Ureter (tissue), 1 donor: ENCODE measurements at places on chromosomes 6 and 20.
A peak's percentile ranks its signal among the peaks of the same experiment; 100 is the strongest.

- no peak for DNase-seq
Observed at GRCh38 chr20:50574586-50574985, 64.4 kb downstream of the PTPN1 start.

DNA sequence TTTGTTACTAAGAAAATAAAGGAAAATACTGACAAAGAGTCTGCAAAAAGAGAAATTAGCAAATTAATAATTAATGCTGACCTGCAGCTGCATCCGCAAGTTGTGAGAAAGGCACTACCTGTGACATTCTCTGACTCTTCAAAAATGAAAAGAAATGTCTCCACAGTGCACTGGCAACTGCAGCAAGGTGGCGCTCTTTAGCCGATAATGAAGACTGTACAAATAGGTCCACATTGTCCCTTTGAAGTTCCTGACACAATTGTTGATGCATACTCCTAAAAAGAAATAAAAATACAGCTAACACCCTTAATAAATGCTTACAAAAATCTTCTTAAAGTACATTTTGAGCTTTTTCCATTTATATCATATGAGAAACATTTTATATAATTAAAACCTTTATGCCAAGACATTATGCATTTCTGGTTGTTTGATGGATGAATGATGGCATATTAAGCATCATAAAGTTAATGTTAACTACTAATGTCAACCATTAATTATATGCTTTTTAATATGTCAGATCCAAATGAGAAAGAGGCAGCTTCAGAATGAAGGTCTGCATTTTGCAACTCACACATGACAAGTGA is 96.5 kb downstream of the MMS22L start:
- peak; percentile 57 for DNase-seq

DNA sequence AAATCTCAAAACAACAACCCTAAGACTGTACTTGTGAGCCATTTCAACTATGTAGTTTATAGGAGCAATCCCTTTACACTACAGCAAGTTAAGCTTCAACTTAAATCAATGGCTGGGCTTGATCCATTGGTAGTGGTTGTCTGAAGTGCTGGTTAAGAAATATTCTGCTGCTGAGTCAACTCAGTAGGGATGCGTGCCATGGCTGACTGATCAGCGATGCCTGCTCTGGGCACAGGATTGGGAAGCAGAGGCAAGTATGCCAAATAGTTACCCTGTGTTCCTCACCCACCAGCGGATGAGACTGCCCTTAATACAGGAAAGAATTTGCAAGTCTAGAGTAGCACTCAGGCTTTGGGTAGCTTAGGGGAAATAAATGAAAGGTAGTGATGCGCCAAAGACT is 41.5 kb downstream of the GCM1 start:
- no peak for DNase-seq

GRCh38 chr6:151499551-151499950 is 5.7 kb downstream of the CCDC170 start:
- DNase-seq, result no peak

- DNase-seq, result no peak
Observed at GRCh38 chr6:44432227-44432626, 44.7 kb downstream of the CDC5L start.

DNA sequence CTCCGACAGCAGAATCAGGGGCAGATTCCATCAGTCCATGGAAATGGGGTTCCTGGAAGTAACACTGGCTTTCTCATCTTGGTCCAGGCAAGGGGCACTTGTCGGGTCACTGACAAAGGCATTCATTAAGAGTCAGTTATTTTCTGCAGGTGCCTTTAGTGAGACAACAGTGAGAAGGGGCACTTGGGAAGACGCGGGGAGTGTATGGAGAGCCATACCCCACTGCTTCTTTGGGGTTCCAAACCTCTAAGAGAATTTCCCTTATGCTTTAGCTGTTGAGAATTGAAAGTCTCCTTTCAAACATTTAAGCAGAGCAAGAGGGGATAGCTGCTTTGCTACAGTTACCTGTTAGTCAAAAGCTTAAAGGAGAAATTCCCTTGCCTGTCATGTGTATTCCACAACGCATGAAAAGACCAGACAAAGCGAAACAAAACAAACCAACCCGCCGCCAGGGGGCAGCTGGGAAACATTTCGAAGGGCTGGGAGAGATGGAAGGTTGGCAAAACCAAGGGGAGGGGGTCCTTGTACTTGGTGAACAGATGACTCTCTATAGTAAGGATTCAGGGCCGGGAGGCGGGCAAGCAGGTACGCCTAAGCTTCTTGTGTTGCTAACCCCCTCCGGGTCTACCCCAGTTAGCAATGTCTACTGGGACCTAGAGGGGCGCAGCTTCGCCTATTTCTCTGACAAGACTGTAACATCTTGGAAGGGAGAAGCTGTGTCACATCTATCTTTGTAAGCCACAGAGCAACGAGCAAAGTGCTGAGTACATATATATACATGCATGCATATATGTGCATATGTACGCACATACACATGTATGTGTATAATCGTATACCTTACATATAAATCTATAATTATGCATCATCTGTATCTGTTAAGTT is 474.9 kb upstream of the AGPAT4 start:
- DNase-seq, result no peak

DNA sequence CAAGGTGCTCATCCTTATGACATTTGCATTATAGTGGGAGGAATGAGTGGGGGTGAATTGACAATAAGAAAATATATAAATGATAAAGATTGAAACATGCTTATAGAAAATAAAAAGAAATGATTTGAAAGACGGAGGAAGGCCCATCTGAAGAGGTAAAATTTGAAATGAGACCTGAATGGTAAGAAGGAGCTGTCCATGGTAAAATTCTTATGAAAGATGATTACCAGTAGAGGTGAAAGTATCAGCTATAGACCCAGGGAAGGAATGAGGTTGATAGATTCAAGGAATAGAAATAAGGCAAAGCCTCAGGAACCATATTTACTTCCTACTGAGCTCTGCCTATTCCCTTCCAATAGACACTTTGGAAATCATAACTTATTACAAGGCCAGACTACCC is 149.7 kb downstream of the HTR1B start:
- DNase-seq, result no peak

GRCh38 chr6:1491591-1492319 is 102.4 kb downstream of the FOXF2 start:
- DNase-seq, result no peak

- DNase-seq, result peak; percentile 52
Observed at GRCh38 chr6:12637960-12638641, 78.5 kb upstream of the PHACTR1 start.

DNA sequence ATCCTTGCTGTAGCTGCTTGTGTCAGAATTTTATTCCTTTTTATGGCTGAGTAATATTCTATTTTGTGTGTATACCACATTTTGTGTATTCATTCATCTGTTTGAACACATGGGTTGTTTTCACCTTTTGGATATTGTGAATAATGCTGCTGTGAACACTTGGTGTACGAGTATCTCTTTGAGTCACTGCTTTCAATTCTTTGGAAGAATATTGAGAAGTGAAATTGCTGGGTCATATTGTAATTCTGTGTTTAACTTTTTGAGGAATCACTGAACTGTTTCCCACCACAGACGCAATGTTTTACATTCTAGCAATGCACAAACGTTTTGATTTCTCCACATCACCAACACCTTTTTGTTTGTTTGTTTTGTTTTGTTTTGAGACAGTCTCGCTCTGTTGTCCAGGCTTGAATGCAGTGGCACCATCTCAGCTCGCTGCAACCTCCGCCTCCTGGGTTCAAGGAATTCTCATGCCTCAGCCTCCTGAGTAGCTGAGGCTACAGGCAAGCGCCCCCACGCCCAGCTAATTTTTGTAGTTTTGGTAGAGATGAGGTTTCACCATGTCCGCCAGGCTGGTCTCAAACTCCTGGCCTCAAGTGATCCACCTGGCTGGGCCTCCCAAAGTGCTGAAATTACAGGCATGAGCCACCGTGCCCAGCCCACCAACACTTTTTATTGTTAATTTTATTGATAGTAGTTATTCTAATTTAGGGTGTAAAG is 21.7 kb downstream of the CPXM1 start:
- no peak for DNase-seq

- DNase-seq, result no peak
Observed at GRCh38 chr6:16740097-16740496, 21.2 kb downstream of the ATXN1 start.

GRCh38 chr20:33400812-33401183 is 521 bp downstream of the CDK5RAP1 start:
- no peak for DNase-seq

GRCh38 chr6:41707565-41708200 is 27.7 kb downstream of the TFEB start:
- no peak for DNase-seq

- no peak for DNase-seq
Observed at GRCh38 chr6:31792761-31793171, 2.8 kb downstream of the VARS1 start.

DNA sequence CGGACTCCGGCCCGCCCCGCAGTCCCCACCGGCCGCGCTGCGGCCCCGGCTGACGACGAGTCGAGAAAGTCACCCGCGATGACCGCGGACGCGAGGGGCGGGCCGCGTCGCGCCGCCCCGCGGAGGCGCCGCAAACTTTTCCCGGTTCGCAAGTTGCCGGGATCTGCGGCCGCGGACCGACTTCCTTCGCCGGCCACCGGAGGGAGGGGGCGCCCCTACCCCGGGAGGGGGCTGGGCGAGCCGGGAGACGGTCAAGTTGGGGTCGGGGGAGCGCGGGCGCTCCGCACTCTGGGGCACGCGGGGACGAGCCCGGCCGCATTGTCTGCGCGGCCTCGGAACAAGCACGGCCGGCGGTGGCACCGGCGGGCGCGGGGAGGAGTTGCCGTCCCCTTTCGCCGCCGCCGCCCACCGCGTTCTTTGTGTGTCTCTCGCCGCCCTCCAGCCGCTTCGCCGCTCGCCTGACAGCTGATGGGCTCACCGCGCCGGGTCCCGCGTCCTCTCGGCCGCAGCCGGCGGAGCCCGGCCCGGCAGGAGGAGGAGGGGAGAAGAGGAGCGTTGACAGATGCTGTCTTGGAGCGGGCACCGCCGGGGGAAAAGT is 131.6 kb downstream of the OGFRL1 start:
- DNase-seq, result peak; percentile 48

- DNase-seq, result no peak
Observed at GRCh38 chr6:33192671-33193602, 670 bp upstream of the COL11A2 start.

DNA sequence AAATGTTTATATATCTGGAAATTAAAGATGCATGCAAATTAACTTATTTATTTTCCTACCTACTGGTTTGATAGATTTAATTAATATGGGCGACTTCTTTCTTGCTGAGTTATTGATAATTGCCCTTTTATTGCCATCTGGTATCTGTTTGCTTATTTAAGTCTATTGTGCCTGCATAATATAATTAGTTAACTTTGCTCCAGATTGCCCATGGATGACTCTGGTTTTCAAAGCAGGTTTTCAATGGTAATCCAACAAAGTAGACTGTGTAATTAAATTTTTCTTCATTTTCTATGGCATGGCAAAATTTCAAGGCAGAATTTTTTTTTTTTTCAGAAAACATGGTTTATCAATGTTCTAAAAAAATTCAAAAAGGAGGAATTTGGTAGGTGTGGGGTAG is 1092.0 kb downstream of the GRIK2 start:
- DNase-seq, result no peak

- no peak for DNase-seq
Observed at GRCh38 chr6:162345051-162345511, 382.5 kb downstream of the PRKN start.

DNA sequence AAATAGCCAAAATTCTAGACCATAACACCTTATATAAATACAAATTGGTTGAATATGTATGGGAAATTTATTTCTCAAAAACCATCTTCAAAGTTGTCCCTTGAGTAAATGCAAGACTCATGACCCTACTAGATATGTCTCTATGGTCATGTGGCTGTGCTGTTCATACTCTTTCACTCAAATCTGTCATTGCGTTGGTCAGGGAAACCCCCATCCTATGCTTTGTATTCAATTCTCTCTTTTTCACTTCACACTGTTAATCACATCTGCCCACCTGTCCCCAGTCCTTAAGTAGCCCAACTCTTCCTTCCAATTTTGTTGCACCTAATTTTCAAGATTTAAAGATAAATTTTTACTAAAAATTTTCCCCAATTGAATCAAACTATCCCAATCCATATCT is 51.0 kb downstream of the RPS12 start:
- DNase-seq, result no peak

- DNase-seq, result no peak
Observed at GRCh38 chr6:131293472-131293911, 158.2 kb downstream of the AKAP7 start.

DNA sequence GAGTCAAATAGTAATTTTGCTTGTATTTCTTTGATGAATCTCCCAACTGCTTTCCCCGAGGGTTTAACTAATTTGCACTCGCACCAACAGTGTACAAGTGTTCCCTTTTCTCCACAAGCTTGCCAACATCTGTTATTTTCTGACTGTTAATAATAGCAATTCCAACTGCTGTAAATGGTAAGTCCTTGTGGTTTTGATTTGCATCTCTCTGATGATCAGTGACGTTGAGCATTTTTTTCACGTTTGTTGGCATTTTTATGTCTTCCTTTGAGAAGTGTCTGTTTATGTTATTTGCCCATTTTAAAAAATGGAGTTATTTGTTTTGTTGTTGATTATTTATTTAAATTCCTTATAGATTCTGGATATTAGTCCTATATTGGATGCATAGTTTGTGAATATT is 399.8 kb upstream of the MAN1A1 start:
- DNase-seq, result no peak

GRCh38 chr6:141498977-141499376 is 633.7 kb upstream of the GJE1 start:
- no peak for DNase-seq

DNA sequence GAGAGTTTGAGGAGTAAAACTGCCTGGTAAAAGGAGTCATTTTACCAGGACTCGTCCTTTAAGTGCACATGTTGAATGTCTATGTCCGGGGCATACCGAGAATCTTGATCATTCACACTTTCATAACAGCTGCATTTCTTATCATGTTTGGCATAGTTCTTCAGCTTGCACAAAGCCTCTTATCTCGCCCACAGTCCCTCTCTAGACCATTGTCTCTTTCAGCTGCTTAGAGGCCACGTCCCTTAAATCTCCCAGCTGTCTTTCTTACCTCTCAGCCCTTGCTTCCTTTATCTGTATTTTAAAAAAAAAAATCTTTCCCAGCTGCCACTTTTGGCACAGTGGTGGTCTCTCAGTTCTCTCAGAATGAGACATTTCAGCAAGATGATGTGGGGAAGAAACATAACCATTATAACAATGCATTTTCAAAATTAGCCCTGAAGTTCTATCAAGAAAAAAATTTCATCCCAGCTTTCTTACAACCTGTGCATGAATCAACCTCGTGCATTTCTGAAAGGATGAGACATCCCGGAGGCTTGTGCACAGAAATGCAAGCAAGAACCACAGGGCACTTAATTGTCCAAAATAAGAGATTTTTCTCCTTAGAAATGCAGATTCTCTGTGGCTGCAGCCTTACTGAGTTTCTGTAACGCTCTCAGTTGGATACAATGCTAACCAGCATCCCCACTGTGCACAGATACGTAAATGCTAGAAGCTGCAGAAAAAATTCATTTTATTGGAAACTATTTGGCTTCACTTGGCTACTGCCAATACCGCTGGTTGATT is 24.2 kb downstream of the RBM24 start:
- DNase-seq, result no peak

DNA sequence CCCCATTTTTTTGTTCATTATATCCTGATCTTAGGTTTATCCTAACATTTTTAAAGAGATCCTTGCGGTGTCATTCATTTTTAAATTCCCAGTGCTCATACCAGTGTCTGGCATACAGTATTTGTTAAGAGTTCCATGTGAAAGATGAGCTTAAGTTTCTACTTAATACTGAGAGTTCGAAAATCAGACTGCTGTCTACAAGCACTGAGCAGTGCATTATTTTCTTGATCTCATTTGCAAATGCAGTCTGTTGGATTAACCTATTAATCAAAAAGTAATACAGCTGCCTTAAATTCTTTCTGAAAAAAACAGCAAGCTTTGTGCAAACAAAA is 663 bp downstream of the COQ3 start:
- no peak for DNase-seq

GRCh38 chr6:149200282-149200945 is 117.1 kb upstream of the TAB2 start:
- DNase-seq, result no peak
